ENCODE measurements at places on chromosomes 1 and 21.

- DNase-seq = no peak
Measured at GRCh38 chr1:60615666-60616065, 466.7 kb upstream of the NFIA start.

GRCh38 chr1:6113116-6113515 is 67.0 kb downstream of the CHD5 start:
- no peak for DNase-seq

- no peak for DNase-seq
Measured at GRCh38 chr1:159113596-159114433, 37.2 kb upstream of the AIM2 start.

DNA sequence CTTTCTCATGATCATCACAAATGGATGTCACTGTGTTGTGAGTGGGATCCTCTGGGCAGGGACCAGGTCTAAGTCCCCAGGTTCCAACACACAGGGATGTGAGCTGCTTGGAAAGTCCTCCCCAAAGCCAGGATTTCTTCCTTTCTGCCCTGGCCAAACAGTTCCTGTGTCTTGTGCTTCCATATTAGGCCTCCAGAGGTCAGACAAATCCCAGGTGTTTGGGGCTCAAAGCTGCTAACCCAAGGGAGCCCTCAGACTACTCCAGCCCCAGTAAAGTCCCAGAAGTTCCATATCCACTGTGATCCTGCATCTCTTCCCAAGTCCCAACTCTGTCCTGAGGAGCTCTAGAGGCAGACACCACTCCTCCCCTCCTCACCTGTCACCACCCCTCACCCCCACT is 27.7 kb upstream of the MAGOH start:
- no peak for DNase-seq

GRCh38 chr1:150971583-150972416 is 2.8 kb downstream of the CERS2 start:
- DNase-seq = no peak

DNA sequence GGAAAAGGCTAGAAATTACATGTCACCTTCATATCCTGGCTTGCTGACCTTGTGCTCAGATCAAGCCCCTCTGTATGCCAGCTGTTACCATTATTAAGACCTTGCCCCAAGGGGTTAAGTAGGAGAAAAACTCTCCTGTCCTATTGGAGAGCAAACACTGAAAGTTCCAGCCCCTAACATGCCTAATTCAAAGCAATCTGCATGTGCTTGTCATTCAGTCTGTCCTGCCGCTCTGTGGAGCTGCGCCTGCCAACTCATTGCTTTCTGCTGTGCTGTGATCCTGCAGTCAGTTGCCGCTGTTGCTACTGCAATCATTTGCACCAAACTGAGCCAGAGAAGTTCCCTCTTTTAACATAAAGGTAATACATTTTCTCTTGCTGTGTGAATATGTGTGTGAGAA is 113.4 kb downstream of the DISP1 start:
- peak; percentile 31 for DNase-seq

GRCh38 chr21:34617753-34618339 is 2.9 kb upstream of the RCAN1 start:
- no peak for DNase-seq

GRCh38 chr1:163120372-163120771 is 51.2 kb downstream of the RGS4 start:
- no peak for DNase-seq

DNA sequence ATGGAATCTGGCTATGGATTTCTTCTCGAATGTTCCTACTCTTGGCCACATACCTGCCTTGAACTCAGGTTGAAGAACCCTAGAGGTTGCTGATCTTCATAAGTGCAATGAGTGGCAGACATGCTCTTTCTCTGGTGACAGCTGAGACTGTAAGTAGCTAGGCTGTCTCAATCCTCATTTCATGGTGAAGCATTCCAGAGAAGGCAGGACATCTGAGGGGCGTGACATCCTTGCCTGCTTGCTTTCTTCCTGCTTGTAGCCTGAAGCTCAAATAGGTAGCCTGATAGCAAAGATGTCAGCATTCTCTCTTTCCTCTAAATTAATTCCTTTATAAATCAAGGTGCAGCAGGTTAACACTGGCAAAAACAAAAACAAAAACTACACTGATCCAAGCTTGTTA is 114.6 kb upstream of the MAGI3 start:
- no peak for DNase-seq
